Omental fat pad (tissue), 4 donors: ENCODE measurements at places on chromosomes 16 and 17.

DNA sequence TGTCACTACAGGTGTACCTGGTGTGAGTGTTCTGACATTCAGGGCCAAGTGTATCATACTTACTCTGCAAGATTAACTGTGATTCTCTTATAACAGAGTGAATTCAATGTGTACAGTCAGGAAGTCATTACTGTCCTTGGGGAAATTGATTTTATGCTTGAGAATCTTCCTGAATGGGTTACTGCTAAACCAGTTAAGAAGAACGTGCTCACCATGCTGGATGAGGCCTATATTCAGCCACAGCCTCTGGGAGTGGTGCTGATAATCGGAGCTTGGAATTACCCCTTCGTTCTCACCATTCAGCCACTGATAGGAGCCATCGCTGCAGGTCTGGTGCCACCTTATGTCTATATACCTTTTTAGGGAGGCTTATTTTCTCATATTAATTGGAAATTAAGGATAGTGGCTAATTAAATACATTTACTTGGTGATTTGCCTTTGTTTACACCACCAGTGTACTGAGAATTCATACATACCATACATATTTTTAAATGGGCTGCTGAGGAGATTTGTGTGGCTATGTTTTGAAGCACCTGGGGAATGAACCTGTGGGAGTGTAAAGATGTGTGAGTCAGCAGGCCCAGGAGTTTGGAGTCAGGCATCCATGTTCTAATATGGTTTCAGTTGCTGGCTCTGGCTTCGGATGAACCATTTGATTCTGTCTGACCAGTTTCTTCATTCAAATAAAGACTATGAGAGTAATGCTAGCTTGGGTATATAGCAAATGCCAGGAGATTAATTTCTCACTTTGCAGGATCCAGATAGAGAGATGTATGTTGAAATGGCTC, 3.1 kb downstream of the ALDH3A2 start:
- no peak for DNase-seq

- DNase-seq = no peak
Measured at GRCh38 chr17:57752031-57752905, 7.2 kb upstream of the CCDC182 start.

GRCh38 chr17:79365351-79365750, 245.5 kb downstream of the RBFOX3 start:
- DNase-seq = no peak

- no peak for DNase-seq
Measured at GRCh38 chr17:55575058-55575636, 63.9 kb upstream of the SMIM36 start.

GRCh38 chr16:75620326-75621169, 2.5 kb downstream of the ADAT1 start:
- DNase-seq = no peak

DNA sequence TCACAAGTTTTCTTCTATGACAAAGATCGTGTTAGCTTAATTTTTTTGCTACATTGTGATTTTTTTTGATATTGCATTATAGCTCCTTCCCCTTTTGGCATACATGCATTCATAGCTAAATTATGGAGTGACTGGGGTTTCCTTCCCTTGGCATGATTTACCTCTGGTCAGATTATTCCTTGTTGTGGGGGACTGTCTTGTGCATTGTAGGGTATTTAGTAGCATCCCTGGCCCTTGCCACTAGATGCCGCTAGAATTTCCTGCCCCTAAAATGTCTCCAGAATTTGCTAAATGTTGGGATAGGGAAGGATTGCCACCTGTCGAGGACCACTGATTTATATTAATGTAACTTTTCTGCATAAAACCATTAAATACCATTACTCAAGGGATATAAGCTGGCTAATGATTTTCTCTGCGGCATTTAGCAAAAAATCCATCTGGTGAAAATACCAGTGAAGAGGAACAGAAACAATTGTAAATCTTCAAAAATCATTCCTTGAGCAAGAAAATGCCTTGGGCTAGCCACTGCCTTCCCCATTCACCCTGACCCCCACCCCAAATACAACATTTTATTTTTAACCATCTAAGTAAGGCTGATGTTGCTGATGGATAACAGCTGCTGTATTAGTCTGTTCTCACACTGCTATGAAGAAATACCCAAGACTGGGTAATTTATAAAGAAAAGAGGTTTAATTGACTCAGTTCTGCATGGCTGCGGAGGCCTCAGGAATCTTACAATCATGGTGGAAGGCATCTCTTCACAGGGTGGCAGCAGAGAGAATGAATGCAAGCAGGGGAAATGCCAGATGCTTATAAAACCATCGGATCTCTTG, 195.2 kb downstream of the MAP2K6 start:
- DNase-seq = no peak

- no peak for DNase-seq
Measured at GRCh38 chr16:48676836-48677235, 66.9 kb upstream of the N4BP1 start.

DNA sequence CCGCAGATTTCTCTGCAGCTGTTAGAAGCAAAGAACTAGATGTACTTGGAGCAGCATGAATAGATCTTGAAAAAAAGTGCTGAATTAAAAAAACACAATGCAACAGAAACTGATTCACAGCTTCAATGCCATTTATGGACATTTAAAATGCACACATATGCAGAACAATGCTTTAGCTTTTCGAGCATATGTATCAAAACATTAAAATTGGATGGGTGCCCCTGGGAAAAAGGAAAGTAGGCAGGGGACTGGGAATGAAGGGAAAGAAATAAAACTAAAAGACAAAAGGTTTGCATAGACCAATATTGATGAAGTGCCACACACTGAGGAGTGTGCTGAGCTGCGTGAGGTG, 5.0 kb downstream of the KCTD13 start:
- DNase-seq = no peak

DNA sequence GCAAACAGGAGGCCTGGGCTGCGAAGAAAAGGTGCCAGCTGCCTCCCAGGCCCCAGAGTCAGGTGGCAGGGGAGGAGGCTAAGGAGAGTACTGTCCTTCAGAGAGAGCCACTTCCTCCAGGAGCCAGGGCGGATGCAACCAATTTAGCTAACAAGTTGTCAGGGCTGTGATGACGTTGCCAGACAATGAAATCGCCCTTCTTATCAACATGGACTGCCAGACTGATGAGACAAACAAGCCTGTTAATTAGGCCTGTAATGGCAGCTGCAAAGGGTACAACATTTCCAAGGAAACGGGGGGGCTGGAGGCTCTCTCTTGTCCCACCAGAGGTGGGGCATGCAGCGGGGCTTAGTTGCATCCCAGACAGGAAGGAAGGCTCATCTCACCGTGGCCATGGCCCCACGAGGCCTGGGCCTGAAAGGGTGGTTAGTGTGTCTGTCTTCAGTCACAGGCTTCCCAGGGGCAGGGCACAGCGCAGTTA, 111.8 kb downstream of the SDK2 start:
- DNase-seq = no peak

DNA sequence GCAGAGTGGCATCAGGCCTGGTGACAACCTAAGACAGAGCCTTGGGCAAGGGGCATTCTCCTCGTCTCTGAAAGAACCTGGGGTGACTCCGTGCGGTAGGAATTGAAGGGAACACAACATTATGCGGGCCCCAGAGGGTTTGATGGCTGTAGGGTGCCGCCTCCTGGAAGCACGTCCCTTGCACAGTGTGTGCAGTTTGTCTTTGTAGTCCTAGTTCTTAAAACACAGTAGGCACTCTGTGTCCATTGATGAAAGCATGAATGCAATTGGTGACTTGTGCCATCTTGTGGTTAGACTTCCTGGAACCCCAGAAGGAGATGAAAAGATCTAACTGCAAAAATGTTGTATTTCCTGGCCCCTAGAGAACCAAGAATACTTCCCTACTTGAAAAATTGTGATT, 279.8 kb downstream of the UTP18 start:
- no peak for DNase-seq

DNA sequence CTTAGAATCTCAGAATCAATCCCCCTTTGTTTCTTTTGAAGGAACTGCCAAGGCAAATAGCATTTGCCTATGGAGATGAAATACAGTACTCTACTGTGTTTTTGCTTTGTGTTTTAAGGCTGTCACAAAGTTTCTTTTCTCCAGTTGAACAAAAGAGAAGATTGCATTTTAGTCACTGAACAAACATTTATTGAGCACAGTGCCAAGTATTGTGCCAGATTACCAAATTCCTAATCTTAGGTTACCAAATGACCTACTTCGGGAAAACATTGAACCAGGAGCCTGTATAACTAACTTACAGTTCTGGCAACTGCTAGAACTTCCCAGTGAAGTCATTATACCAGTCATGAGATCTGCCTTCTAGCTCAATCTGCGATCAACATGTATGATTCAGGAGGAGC, 3.0 kb upstream of the UBB start:
- no peak for DNase-seq

DNA sequence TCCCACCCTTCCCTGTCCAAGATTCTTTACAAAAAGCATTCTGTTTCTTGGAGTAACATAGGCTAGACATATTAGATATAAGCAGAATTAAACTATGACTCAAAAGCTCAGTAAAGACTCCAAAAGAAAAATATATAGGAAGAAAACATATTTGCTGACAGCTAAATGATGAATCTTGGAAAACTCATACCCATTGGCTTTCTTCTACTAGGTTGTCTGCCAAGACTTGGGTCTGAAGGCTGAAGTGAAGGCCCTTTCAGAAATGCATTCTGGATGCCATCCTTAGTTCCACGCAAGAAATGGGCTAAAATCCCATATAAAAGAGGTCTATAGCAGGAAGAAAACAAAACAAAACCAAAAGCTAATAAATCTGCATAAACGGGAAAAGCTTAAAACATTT, 15.1 kb downstream of the CEP20 start:
- no peak for DNase-seq

- no peak for DNase-seq
Measured at GRCh38 chr17:78957128-78957527, 22.6 kb downstream of the LGALS3BP start.

- DNase-seq = no peak
Measured at GRCh38 chr16:88296437-88297177, 86.2 kb upstream of the ZNF469 start.

- DNase-seq = no peak
Measured at GRCh38 chr17:78924481-78925151, 571 bp downstream of the TIMP2 start.

GRCh38 chr17:78316867-78317789, 42.7 kb downstream of the SOCS3 start:
- no peak for DNase-seq

DNA sequence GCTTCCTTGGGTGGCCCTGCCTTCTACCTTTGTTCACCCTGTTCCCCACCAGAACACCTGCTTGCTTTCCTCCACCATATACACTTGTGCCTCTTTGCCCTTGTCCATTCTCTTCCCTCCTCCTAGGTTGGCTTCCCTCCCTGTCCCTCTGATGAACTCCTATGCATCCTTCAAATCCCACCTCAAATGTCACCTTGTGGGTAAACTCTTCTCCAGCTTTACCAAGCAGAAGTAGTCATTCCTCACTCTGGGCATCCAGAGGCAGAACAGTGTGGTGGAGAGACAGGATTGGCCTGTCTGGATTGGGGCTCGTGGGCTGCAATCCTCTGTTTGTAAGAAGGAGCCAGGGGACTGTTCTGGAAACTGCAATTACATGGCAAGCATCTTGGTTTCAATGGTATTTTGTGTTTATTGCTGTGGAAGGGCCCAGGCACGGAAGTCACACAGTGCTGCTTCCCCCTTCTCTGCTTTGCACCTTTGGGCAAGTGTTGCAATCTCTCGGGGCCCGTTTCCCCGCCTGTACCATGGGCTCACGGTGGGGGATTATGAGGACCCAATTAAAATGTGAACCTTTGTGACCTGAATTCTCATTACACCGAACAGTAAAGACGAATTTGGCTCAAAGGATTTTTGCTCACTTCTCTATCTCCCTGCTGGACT, 21.9 kb upstream of the NXPH3 start:
- no peak for DNase-seq

DNA sequence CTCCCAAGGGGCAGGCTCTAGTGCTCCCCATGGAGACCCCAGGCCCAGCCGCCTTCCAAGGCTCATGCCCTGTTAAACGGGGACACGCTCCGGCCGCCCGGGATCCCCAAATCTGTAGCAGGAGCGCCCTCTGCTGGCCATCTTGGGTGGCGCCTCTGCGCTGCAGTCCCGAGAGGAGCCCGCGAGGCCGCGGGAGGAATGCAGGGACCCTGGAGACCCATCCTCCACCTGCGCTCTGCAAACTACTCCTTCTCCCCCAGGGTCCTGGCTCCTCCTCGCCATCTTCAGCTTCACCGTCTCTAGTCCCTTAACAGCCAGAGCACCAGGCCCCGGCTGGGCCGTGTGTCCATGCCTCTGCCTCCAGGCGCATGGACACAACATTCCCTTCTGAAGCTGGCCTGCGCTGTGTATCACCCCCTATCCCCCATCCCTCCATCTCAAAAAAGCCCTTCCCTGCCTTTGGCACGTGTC, 23.6 kb upstream of the KRT17 start:
- DNase-seq = peak; percentile 95

DNA sequence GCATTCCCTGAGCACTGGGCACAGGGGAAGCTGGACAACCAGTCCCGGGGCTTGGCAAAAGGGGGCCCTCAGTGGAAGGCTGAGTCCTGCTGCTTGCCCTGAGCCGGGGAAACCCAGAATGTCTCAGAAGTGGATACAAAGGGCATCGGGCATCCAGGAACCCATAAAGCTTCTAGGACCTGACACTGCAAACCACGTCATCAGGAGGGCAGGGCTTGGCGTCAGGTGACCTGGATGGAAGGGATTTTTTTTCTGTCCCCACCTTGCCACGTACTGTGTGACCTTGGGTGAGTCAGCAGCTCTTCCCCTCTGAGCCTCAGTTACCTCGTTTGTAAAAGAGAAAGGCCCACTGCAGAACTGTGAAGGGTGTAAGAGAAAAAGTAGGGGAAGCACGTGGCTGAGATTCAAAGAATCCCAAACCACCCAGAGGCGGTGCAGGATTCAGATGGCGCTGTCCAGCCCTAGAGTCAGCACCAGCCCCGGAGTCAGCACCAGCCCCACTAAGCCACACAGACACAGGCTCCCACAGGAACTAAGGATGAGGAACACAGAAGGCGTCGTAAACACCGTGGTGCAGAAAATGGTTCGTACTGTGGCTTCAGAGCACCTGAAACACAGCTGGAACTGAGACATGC, 53.7 kb downstream of the C16orf95 start:
- no peak for DNase-seq

GRCh38 chr16:87369796-87370719, 13.5 kb downstream of the FBXO31 start:
- no peak for DNase-seq

- no peak for DNase-seq
Measured at GRCh38 chr16:56749672-56750491, 20.0 kb downstream of the NUP93 start.

DNA sequence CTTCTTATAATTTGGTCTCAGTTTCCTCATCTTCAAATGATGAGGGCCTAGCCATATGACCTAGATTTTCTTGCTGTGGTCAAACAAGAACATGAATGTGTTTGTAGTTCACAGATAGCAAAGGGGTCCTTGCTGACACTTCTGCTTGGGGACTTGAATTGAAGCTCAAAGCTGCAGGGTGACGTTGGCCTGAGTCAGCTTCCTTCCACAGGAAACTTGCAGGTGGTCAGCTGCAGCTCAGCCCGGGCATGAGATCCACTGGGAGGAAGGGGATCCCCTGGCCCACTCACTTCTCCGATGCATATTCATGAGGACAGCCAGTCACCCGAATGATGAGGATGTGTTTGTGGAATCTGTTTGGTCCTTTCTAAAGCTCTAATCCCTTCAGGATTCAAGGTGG, 42.6 kb upstream of the AXIN2 start:
- DNase-seq = no peak

GRCh38 chr16:48531011-48531962, 78.7 kb downstream of the N4BP1 start:
- no peak for DNase-seq

GRCh38 chr17:27217631-27218030, 76.3 kb upstream of the WSB1 start:
- no peak for DNase-seq
